ENCODE measurements at places on chromosomes 13 and 19. TPM values are rescaled to one million over a fixed set of nuclear protein-coding genes. Genes with fewer than 3 reads are reported as not detected.

Gene NFIX
- 47.9 TPM for total RNA-seq

Gene SIGLEC5
- 0.20 TPM for total RNA-seq

Gene ZNF317
- 17.1 TPM for total RNA-seq

Gene CEACAM3
- not detected for total RNA-seq

Gene ZNF737
- total RNA-seq: 9.8 TPM
